ENCODE measurements at places on chromosomes 3 and 15. TPM values are rescaled to one million over a fixed set of nuclear protein-coding genes. Genes with fewer than 3 reads are reported as not detected.

The TLR9 gene
- total RNA-seq: not detected

The GOLGA6B gene
- total RNA-seq: not detected

The RBP2 gene
- not detected for total RNA-seq

The CD200 gene
- 3.6 TPM for total RNA-seq

The IGSF11 gene
- total RNA-seq: not detected

The DNAH12 gene
- total RNA-seq: not detected

The RASGRP1 gene
- not detected for total RNA-seq

- H3K27ac ChIP-seq: no peak overlapping the region
- no peaks in the 10 kb centered on the region for H3K4me1 ChIP-seq
- no peaks in the 10 kb centered on the region for H3K36me3 ChIP-seq
- DNase-seq: no peak
Observed at GRCh38 chr3:10548992-10549391, 43.6 kb upstream of the ATP2B2 start.

DNA sequence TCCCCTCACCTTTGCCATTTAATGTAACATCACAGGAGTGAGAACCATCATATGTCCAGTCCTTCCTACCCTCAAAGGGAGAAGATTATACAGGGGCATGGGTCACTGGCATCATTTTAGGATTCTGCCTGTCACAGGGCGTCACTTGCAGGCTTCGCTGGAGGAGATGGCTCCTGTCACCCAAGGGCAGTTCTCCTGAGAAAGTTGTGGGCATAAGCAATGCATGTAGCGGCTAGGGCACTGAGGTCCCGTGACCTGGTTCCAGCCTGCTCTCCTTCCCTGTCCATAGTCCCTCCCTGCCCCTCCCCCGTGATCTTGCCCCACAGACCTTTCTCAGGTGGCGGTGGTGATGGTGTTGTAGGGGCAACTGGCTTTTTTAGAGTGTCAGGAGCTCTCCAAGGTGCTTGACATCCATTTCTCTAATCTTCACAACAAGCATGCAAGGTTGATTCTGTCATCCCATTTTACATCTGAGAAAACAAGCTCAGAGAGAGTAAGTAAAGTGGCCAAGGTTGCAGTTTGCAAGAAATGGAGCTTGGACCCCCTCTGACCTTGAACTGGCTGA is 241.5 kb upstream of the CTDSPL start:
- no peak overlapping the region for H3K27ac ChIP-seq
- no peak overlapping the region for H3K4me3 ChIP-seq
- H3K36me3 ChIP-seq: peaks cover 3% of the 10 kb centered on the region
- H3K27me3 ChIP-seq: no peaks in the 10 kb centered on the region

- peak overlapping the region; percentile 79 for H3K27ac ChIP-seq
- H3K4me3 ChIP-seq: peak overlapping the region; percentile 8
- no peaks in the 10 kb centered on the region for H3K27me3 ChIP-seq
- H3K4me1 ChIP-seq: peaks cover 3% of the 10 kb centered on the region
Observed at GRCh38 chr3:17535274-17535673, 207.2 kb downstream of the TBC1D5 start.

- no peak for DNase-seq
- H3K27me3 ChIP-seq: no peaks in the 10 kb centered on the region
- peaks cover 4% of the 10 kb centered on the region for H3K4me1 ChIP-seq
- no peaks in the 10 kb centered on the region for H3K36me3 ChIP-seq
- no peak overlapping the region for H3K4me3 ChIP-seq
Observed at GRCh38 chr15:88656760-88657221, 18.0 kb downstream of the ISG20 start.

GRCh38 chr3:161070252-161070930 is 34.8 kb downstream of the B3GALNT1 start:
- H3K36me3 ChIP-seq: no peaks in the 10 kb centered on the region
- peak overlapping the region; percentile 61 for H3K27ac ChIP-seq
- no peaks in the 10 kb centered on the region for H3K27me3 ChIP-seq
- peaks cover 16% of the 10 kb centered on the region for H3K4me1 ChIP-seq
- no peak overlapping the region for H3K4me3 ChIP-seq
- DNase-seq: no peak

GRCh38 chr3:118165413-118165812 is 869.2 kb downstream of the IGSF11 start:
- H3K27me3 ChIP-seq: no peaks in the 10 kb centered on the region
- no peaks in the 10 kb centered on the region for H3K36me3 ChIP-seq
- H3K4me3 ChIP-seq: no peak overlapping the region
- no peak for DNase-seq

DNA sequence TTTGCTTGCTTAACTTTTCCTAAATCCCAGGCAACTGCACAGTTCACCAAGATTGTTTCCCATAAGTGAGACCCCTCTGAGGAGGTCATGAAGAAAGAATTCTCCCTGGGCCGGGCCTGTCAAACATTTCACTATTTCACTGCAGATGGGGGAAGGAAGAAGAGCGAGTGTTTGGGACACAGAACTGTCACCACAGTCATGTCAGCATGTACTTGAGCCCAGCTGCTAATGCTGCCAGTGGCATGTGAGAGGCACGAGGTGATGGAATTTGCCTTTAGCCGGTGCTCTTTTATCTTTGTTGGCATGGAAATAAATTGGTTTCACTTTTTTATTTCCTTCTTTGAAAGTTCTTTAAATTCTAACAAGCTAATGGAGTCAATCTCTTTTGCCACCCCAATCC is 277.9 kb upstream of the GADL1 start:
- H3K36me3 ChIP-seq: no peaks in the 10 kb centered on the region
- peaks cover 4% of the 10 kb centered on the region for H3K4me1 ChIP-seq
- H3K27ac ChIP-seq: peak overlapping the region; percentile 67

GRCh38 chr3:32455609-32456428 is 46.8 kb downstream of the CMTM6 start:
- no peaks in the 10 kb centered on the region for H3K27me3 ChIP-seq
- H3K4me3 ChIP-seq: no peak overlapping the region
- no peaks in the 10 kb centered on the region for H3K4me1 ChIP-seq
- DNase-seq: no peak
- no peaks in the 10 kb centered on the region for H3K36me3 ChIP-seq
- H3K27ac ChIP-seq: no peak overlapping the region

GRCh38 chr15:64507845-64508244 is 47.5 kb downstream of the ZNF609 start:
- peak overlapping the region; percentile 18 for H3K27ac ChIP-seq
- peaks cover 2% of the 10 kb centered on the region for H3K36me3 ChIP-seq
- H3K27me3 ChIP-seq: no peaks in the 10 kb centered on the region
- DNase-seq: no peak
- no peak overlapping the region for H3K4me3 ChIP-seq

DNA sequence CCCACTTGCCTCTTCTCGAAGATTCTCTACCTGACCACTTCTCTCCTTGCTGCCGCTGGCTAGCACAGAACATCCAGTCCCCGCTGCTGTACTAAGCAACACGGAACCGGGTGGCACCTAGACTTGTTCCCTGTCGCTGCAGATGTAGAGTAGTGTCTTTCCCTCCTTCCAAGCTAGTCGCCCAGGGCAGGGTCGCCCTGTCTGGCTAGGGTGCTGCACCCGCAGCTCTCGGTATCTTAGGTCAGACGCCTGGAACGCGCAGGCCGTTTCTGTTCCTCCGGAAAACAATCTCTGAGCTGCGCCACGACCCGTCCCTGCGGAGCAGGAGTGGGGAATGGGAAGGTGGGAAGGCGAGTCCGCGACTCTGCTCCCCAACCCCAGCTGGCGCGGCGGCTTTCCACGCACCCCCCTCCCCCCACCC is 758 bp upstream of the SNX33 start:
- H3K27ac ChIP-seq: peak overlapping the region; percentile 99
- no peaks in the 10 kb centered on the region for H3K36me3 ChIP-seq
- H3K4me3 ChIP-seq: peak overlapping the region; percentile 94
- DNase-seq: no peak
- H3K27me3 ChIP-seq: no peaks in the 10 kb centered on the region
- H3K4me1 ChIP-seq: peaks cover 37% of the 10 kb centered on the region

DNA sequence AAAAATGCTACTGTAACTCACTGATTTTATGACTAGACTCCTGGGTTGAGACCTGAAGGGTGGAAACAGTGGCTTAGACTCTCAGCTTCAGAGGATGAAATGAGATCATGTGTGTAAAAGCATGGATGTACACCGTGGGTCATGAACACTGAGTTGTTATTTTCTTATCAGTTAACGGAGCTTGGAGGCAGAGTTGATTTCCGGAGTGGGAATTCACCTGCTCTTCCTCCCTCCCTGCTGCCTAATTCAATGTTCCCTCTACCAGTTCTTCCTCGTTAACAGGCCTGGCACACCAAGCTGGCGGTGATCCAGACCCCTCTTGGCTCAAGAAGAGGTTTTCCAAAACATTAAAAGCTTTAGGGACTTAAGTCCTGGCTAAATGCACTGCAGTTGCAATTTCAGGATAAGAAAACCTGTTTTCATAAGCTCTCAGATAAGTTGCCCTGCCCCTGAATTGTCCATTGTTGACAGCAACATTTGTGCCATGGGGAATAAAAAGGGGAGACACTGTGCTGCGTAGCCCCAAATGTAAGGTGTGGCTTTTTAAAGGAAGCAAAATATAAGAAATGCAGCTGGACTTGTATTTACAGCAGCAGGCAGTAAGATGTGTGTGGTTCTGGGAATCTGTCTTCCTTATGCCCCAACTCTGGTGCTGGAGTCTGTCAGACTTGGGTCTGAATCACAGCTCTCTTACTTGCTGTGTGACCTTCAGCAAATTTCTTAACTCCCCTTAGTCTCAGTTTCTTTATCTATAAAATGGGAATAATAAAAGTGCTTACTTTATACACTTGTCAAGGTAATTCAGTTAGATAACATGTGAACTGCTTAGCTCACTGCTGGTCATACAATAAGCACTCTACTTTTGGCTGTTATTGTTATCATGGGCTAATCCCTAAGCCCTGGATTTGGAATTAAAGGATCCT is 9.9 kb downstream of the PDIA5 start:
- peak overlapping the region; percentile 77 for H3K27ac ChIP-seq
- peaks cover 32% of the 10 kb centered on the region for H3K4me1 ChIP-seq
- H3K36me3 ChIP-seq: no peaks in the 10 kb centered on the region
- no peaks in the 10 kb centered on the region for H3K27me3 ChIP-seq
- H3K4me3 ChIP-seq: no peak overlapping the region

DNA sequence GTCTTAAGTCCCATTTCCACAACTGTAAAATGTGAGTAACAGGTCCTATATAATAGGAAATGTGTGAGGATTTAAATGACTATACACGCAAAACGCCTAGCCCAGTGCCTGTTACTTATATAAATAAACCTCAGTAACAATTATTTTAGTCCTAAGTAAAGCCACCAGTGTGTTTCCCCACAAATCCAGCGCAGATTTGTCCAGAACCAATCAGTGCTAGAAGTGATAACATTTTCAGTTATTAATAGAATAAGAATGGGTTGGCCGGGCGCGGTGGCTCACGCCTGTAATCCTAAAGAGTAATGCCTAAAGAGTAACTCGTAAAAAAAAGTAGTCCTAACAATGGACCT is 561 bp downstream of the RPAP1 start:
- H3K4me1 ChIP-seq: peaks cover 5% of the 10 kb centered on the region
- peak overlapping the region; percentile 81 for H3K4me3 ChIP-seq
- no peaks in the 10 kb centered on the region for H3K36me3 ChIP-seq
- H3K27ac ChIP-seq: peak overlapping the region; percentile 79

- H3K27me3 ChIP-seq: no peaks in the 10 kb centered on the region
- H3K27ac ChIP-seq: no peak overlapping the region
- no peak for DNase-seq
- H3K4me1 ChIP-seq: peaks cover 3% of the 10 kb centered on the region
- no peak overlapping the region for H3K4me3 ChIP-seq
Observed at GRCh38 chr15:75869446-75869845, 26.2 kb downstream of the UBE2Q2 start.

GRCh38 chr15:71825021-71825730 is 14.8 kb downstream of the NR2E3 start:
- DNase-seq: no peak
- no peak overlapping the region for H3K27ac ChIP-seq
- H3K4me3 ChIP-seq: no peak overlapping the region
- no peaks in the 10 kb centered on the region for H3K27me3 ChIP-seq
- H3K36me3 ChIP-seq: peaks cover 79% of the 10 kb centered on the region

DNA sequence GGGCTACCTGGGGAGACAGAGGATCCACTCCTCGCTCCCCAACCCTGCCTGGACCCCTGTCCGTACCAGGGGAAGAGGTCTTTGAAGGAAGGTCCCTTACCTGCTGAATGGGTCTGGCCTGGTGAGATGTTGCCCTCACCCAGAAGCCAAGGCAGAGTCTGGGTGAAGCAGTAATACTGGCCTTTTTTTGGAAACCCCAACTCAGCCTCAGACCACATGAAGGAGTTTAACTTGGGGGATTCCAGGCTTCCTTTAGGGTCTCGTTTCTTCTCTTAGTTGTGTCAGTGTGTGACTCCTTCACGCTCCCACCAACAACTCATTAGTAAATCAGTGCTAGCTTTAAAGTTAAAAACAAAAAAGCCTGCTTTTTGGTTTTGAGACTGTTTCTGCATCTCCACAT is 45.6 kb downstream of the RTP1 start:
- no peak for DNase-seq
- no peak overlapping the region for H3K27ac ChIP-seq
- no peaks in the 10 kb centered on the region for H3K4me1 ChIP-seq
- H3K4me3 ChIP-seq: no peak overlapping the region

GRCh38 chr15:94749811-94750617 is 518.7 kb downstream of the MCTP2 start:
- no peaks in the 10 kb centered on the region for H3K36me3 ChIP-seq
- no peak overlapping the region for H3K4me3 ChIP-seq
- H3K27ac ChIP-seq: no peak overlapping the region
- H3K27me3 ChIP-seq: no peaks in the 10 kb centered on the region
- DNase-seq: no peak

DNA sequence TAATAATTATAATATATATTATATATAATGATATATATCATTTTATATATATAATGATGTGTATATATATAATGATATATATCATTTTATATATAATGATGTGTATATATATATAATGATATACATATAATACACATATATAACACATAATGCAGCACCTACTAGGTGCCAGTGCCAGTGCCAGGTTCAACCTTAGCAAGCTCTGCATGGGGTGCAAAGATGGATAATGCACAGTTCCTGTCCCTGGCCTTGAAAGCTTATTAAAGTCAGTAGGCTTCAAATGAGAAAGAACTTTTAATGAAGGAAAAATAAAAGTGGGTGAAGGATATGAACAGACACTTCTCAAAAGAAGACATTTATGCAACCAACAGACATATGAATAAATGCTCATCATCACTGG is 192.7 kb upstream of the SLC2A2 start:
- no peaks in the 10 kb centered on the region for H3K27me3 ChIP-seq
- H3K36me3 ChIP-seq: no peaks in the 10 kb centered on the region
- DNase-seq: no peak
- no peak overlapping the region for H3K27ac ChIP-seq

DNA sequence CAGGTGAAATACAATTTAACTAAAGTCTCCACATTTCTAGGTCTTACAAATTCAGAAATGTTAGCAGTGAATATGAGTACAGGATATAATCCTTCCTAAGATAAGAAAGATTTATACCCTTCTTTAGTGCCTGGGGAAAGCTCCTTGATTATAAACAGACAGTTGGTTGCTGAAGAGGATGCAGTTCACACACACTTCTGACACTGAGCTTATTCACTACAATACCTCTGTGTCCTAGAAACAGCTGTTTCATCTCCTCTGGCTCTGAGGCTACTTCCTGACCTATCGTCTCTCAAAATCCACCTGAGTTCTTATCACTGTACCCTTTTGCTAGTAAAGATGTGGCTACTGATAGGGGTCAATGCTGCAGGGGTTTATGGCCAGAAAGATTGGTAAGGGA is 57.1 kb downstream of the TP63 start:
- no peak for DNase-seq
- no peaks in the 10 kb centered on the region for H3K27me3 ChIP-seq
- no peaks in the 10 kb centered on the region for H3K36me3 ChIP-seq
- no peak overlapping the region for H3K27ac ChIP-seq
- no peaks in the 10 kb centered on the region for H3K4me1 ChIP-seq
- H3K4me3 ChIP-seq: no peak overlapping the region

All from ascending aorta (tissue), 2 donors.